ENCODE measurements at places on chromosomes 16 and 17. TPM values are rescaled to one million over a fixed set of nuclear protein-coding genes. Genes with fewer than 3 reads are reported as not detected.

The ZFP3 gene
- 4.8 TPM for total RNA-seq

The WRAP53 gene
- 10.5 TPM for total RNA-seq

The SLFN13 gene
- 39.1 TPM for total RNA-seq

The CLEC10A gene
- 3.7 TPM for total RNA-seq

The DPEP2 gene
- total RNA-seq, result 9.2 TPM

The AATK gene
- 9.6 TPM for total RNA-seq

The CLEC18A gene
- total RNA-seq, result 1.4 TPM

The DOC2B gene
- 5.1 TPM for total RNA-seq

The MPRIP gene
- 181 TPM for total RNA-seq

The NLRC3 gene
- 3.6 TPM for total RNA-seq

The CCL2 gene
- 80.8 TPM for total RNA-seq

GRCh38 chr17:21085707-21086106 is 41.1 kb upstream of the DHRS7B start:
- no peak overlapping the region for H3K4me3 ChIP-seq
- H3K27ac ChIP-seq, result no peak overlapping the region
- H3K36me3 ChIP-seq, result no peaks in the 10 kb centered on the region
- no peak for DNase-seq
- H3K27me3 ChIP-seq, result no peaks in the 10 kb centered on the region

DNA sequence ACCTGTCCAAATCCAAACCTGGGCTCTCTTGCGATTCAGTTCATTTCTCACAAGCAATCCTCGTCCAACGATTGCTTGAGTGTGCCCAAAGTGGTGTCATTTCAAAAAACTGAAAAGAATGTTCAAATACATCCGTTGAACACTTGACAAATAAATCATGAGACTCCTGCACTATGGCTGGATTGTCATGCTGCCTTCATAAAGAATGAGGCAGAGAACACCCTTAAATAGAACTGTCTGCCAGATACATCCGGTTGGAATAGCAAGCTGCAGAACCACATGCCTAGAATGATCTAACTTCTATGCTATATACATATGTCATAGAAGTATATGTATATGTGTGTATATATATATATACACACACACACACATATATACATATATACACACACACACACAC is 55.4 kb upstream of the HAPSTR1 start:
- no peaks in the 10 kb centered on the region for H3K27me3 ChIP-seq
- no peaks in the 10 kb centered on the region for H3K36me3 ChIP-seq
- DNase-seq, result no peak
- H3K4me1 ChIP-seq, result no peaks in the 10 kb centered on the region
- no peak overlapping the region for H3K4me3 ChIP-seq
- no peak overlapping the region for H3K27ac ChIP-seq

GRCh38 chr17:4785311-4786105 is 656 bp downstream of the VMO1 start:
- H3K4me3 ChIP-seq, result no peak overlapping the region
- DNase-seq, result no peak
- H3K27ac ChIP-seq, result no peak overlapping the region
- no peaks in the 10 kb centered on the region for H3K27me3 ChIP-seq
- peaks cover 14% of the 10 kb centered on the region for H3K4me1 ChIP-seq

DNA sequence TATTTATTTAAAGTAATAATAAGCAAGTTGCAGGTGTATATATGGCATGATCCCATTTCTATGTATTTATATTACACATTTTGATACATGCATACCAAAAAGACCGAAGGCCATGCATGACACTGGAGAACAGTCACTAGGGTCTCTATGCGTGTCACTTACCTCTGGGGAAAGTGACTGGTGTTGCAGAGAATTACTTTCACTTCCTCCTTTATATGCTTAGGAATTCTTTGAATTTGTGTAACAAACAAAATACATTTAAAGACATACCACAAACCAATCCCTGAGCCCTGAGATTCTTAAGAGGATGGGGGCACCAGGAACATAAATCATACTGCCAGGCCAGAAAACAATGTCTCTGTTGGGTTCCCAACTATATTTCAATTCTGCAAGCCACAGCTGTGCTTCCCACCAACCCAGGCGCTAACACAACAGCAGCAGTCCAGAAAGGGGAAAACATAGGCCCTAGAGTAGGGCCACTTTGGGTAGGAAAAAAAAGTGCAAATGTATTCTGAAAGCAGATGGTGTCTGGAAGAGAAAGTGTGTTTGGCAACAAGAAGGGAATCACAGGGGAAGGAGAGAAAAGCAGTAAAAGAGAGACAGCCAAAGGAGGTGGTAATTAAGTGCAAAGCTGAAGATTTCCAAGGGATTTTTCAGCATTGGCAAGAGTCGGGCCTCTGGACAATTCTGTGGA is 24.5 kb upstream of the HYDIN start:
- no peak overlapping the region for H3K4me3 ChIP-seq
- no peaks in the 10 kb centered on the region for H3K27me3 ChIP-seq
- no peaks in the 10 kb centered on the region for H3K36me3 ChIP-seq
- no peak overlapping the region for H3K27ac ChIP-seq

GRCh38 chr16:69223882-69224281 is 36.9 kb downstream of the SNTB2 start:
- H3K4me3 ChIP-seq, result no peak overlapping the region
- no peak for DNase-seq
- H3K27me3 ChIP-seq, result no peaks in the 10 kb centered on the region
- H3K36me3 ChIP-seq, result no peaks in the 10 kb centered on the region

DNA sequence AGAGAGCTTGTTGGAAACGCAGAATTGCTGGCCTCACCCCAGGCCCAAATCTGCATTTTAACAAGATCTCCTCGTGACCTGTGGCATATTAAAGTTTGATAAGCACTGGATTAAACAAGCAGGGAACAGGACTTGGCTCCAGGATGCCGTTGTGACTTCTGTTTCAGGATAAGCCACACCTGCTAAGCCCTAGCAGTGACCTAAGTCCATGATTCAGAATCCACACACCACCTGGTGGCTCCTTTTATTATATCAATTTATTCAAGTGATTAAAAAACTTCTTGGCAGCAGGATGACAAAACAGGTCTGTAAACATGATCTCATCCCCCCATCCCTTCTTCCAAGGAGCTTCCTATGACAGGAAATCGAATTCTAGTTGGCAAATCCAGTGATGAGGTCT is 9.1 kb downstream of the NAGPA start:
- no peaks in the 10 kb centered on the region for H3K27me3 ChIP-seq
- H3K27ac ChIP-seq, result no peak overlapping the region
- H3K4me1 ChIP-seq, result no peaks in the 10 kb centered on the region
- H3K4me3 ChIP-seq, result no peak overlapping the region

DNA sequence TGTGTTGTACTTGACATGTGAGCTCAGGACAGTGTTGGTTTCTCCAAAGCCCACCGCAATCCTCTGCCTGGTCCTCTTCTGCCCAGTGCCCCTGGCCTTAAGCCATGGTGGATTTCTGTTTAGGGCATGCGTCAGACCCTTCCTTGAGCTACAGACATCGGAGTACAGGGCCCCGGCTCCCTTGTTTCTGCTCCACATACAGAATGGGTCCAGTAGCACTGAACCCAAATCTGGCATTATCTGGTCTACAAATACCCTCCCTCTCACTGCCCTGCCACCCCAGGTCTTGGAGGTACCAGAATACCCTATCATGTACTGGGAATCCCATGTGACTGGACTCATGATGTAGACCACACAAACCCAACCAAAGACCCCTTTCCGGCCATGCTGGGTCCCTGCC is 27.4 kb upstream of the ZNHIT3 start:
- no peak for DNase-seq
- no peaks in the 10 kb centered on the region for H3K4me1 ChIP-seq
- H3K27ac ChIP-seq, result no peak overlapping the region
- H3K27me3 ChIP-seq, result no peaks in the 10 kb centered on the region
- H3K36me3 ChIP-seq, result no peaks in the 10 kb centered on the region

DNA sequence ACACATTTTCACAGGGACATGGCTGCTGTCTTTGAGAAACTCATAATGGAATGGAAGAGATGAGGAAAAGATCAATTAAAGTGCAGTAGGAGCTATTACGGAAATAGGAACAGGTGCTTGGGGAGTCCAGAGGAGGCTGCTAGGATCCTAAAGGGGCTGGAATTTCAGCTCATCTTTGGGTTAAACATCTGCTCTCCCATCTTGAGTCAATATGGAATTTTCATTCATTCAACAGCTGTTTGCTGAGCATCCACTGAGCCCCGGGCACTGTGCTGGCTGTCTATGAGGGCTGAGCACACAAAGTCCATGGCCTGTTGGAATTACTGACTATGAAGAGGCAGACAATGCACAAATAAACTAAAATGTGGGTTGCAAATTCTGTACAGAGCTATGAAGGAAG is 47.9 kb downstream of the ASIC2 start:
- DNase-seq, result no peak
- H3K27me3 ChIP-seq, result no peaks in the 10 kb centered on the region
- no peak overlapping the region for H3K27ac ChIP-seq
- no peak overlapping the region for H3K4me3 ChIP-seq
- H3K4me1 ChIP-seq, result no peaks in the 10 kb centered on the region

DNA sequence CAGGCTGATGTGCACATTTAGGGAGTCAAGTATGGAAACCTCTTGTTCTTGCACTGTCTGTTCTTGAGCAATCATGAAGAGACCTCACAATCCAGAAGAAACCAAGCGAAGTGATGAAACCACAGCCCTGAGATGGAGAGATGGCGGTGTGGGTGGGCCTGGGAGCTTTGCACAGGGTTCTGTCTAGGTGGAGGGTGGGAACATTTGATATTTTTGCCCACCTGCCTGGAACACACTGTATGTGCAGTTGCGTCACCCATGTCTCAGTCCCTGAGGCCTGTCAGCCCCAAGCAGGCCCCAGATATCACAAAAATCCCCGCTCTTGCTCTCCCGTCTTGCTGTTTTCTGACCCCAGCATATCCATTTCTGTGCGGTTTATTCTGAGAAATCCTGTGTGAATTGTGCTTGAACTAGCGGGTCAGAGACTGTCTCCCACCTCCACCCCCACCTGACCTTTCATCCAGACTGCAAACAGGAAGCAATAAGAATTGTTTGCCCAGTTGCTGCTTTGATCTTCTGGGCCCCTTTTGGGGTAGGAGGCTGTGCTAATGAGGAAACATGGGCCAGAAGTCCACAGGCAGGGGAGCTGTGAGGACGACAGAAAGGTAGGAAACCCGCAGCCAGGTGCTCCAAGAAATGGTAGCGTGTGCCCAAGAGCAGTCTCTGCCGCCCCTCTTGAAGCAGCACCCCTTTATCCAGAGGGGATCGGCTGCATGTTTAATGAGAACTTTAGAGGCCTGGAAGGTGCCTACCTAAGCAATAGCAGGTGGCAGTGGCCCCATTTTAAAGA is 183.8 kb downstream of the CCDC182 start:
- no peak overlapping the region for H3K27ac ChIP-seq
- peaks cover 18% of the 10 kb centered on the region for H3K4me1 ChIP-seq
- H3K4me3 ChIP-seq, result no peak overlapping the region
- H3K27me3 ChIP-seq, result no peaks in the 10 kb centered on the region
- no peak for DNase-seq

DNA sequence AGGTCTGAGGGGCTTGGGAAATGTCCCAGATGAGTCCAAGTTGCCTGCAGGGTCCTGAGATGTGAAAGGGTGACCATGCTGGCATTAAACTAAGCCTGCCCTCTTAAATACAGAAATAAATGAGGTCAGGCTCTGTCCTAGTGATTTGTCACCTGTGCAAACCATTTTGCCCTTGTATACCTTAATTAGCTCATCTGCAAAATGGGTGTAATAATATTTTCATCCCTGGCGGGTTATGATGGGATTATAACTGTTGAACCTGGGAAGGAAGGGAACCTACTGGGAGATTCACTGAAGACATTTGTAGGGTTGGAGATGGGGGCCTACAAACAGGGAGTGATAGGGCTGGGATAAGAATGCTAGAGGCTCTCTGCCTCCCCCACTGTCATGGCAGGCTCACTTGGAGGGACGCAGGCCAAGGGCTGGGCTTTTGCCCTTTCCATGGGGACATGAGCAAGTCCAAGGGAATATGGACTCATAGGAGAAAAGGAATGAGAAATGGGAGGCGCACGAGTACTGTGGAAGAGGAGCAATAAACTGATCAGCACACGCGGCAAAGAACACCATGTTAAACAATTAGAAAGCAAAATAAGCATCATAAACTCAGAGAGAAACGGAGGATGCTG is 4.4 kb downstream of the NKD1 start:
- H3K27me3 ChIP-seq, result no peaks in the 10 kb centered on the region
- DNase-seq, result no peak
- H3K4me1 ChIP-seq, result peaks cover 11% of the 10 kb centered on the region
- H3K4me3 ChIP-seq, result no peak overlapping the region

- H3K27me3 ChIP-seq, result peaks cover 87% of the 10 kb centered on the region
- no peaks in the 10 kb centered on the region for H3K36me3 ChIP-seq
- DNase-seq, result no peak
- peaks cover 15% of the 10 kb centered on the region for H3K4me1 ChIP-seq
These were observed 4.3 kb downstream of the CBLN1 start for GRCh38 chr16:49277386-49277742.

DNA sequence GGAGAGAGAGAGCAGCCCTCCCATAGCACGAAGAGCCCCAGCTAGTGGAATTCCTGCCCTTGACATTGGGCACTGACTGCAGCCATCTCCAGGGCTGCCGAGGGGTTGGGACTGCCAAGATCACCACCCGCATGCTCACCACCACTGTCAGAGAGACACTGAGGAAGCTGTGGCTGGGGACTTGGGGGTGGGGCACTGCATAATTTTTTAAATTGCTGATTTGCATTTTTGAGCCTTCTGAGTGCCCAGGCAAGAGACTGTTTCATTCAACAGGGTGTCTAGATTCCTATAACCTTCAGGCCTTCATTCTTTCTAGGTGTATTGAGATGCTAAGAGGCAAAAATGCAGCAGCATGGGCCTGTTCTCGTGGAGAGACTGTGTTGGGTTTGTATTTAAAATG is 9.0 kb upstream of the EPX start:
- no peaks in the 10 kb centered on the region for H3K4me1 ChIP-seq
- H3K36me3 ChIP-seq, result no peaks in the 10 kb centered on the region
- no peak overlapping the region for H3K4me3 ChIP-seq
- no peak overlapping the region for H3K27ac ChIP-seq
- no peaks in the 10 kb centered on the region for H3K27me3 ChIP-seq

- no peak overlapping the region for H3K4me3 ChIP-seq
- no peaks in the 10 kb centered on the region for H3K27me3 ChIP-seq
- H3K27ac ChIP-seq, result no peak overlapping the region
These were observed 27.5 kb downstream of the UNC13D start for GRCh38 chr17:75816693-75817092.

- no peak overlapping the region for H3K4me3 ChIP-seq
- H3K27ac ChIP-seq, result no peak overlapping the region
- peaks cover 21% of the 10 kb centered on the region for H3K4me1 ChIP-seq
- no peak for DNase-seq
These were observed 177.3 kb downstream of the SEC14L1 start for GRCh38 chr17:77318021-77318420.

GRCh38 chr16:84677017-84677803 is 22.6 kb upstream of the USP10 start:
- no peak overlapping the region for H3K4me3 ChIP-seq
- peak; percentile 37 for DNase-seq
- no peaks in the 10 kb centered on the region for H3K36me3 ChIP-seq
- H3K27ac ChIP-seq, result no peak overlapping the region
- peaks cover 2% of the 10 kb centered on the region for H3K4me1 ChIP-seq

GRCh38 chr17:64131606-64132270 is 1.8 kb upstream of the ERN1 start:
- no peak overlapping the region for H3K27ac ChIP-seq
- peaks cover 9% of the 10 kb centered on the region for H3K4me1 ChIP-seq
- H3K27me3 ChIP-seq, result no peaks in the 10 kb centered on the region
- H3K4me3 ChIP-seq, result no peak overlapping the region
- DNase-seq, result no peak

- H3K27me3 ChIP-seq, result peaks cover 3% of the 10 kb centered on the region
- DNase-seq, result no peak
- no peaks in the 10 kb centered on the region for H3K4me1 ChIP-seq
- H3K36me3 ChIP-seq, result no peaks in the 10 kb centered on the region
- H3K27ac ChIP-seq, result no peak overlapping the region
These were observed 133.1 kb downstream of the SDK2 start for GRCh38 chr17:73510981-73511718.

GRCh38 chr17:3681565-3681964 is 13.0 kb downstream of the EMC6 start:
- H3K36me3 ChIP-seq, result no peaks in the 10 kb centered on the region
- DNase-seq, result no peak
- peaks cover 3% of the 10 kb centered on the region for H3K27me3 ChIP-seq
